ENCODE measurements at places on chromosomes 6 and 20.

DNA sequence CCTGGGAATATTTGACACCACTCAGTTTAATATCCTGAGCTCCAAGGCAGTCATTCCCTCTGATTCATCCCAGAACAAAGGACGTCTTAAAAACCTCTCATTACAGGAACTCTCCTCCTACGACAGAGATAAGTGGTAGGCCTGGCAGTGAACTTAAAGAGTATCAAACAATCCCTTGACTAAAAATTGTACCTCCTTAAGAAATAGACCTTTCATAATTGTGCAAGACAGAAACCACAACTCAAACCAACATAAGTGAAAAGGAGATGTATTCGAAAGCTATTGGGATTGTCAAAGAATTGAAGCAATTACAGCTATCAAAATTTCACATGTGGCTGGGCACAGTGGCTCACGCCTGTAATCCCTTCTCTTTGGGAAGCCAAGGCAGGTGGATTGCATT is 19.1 kb upstream of the BNIP5 start:
- no peak for DNase-seq

DNA sequence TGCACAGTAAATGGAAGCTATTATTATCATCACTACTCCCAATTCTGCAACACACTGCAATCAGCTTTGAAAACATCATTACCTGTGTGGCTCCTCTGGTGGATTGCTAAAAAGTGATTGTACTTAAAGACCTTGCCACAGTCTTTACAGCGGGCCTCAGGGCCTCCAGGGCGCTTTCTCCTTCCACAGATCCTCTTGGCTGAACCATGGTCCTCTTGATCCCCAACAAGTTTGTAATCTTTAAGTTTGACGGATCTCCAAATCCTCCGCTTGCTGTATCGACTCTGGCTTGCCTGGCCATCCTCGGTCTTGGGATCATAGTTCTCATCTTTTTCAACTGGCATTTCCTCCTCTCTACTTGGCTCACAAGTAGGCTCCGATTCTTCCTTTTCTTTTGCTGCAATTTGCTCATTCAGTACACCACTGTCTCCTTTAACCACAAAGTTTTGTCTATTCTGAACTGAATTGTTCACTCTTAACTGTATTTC is 2.0 kb downstream of the ZBTB24 start:
- DNase-seq, result no peak

DNA sequence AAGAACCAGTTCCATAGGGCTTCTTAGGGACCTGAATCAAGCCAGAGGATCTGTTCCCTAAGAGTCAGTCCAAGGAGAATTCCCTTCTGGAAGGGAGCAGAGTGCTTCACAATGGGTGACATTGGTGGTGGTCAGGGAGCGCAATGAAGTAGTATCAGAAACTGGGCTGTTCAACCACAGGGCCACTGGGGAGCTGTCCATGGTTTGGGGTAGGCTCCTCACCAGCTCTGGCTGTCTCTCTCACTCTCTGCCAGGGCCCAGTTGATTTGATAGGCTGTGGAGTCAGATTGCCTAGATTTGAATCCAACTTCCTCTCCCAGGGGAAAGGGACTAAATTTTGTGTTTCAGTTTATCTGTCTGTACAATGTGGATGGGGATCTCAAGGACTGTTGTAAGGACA is 36.7 kb upstream of the CHD6 start:
- DNase-seq, result no peak

DNA sequence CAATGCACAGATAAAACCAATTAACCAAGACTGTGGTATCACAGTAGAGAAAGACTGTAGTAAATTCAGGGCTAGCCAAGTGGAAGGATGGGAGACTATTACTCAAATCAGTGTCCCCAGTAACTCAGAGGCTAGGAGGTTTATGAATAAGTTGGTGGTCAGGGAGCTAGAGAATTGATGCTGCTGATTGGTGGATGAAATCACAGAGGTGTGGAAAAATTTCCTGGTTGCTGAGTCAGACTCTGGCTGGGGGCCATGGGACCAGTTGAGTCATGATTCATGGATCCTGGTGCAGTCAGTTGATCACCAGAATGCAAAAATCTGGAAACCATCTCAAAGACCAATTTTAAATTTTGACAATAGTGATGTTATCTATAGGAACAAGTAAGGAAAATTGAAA is 555.9 kb downstream of the C6orf118 start:
- DNase-seq, result no peak

GRCh38 chr6:18413381-18413780 is 26.2 kb downstream of the RNF144B start:
- DNase-seq, result no peak

DNA sequence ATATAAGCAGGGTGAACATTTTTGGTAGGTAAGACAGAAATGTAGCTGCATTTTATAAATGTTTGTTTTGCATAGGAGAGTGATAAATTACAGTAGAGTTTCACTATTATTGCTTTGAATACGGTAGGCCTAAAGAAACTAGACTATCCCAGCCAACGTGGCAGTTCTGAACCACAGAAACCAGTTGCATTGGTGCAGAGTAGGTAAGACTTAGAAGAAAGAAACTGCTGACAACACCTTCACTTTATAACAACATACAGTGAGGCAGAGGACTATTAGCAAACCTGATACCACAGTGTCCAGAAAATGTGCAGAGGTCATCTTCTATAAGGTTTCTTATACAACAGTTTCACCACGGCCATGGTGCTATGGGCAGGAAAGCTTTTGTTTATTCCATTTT is 566.1 kb downstream of the KIF16B start:
- DNase-seq, result no peak

GRCh38 chr6:45667300-45667699 is 289.6 kb upstream of the SUPT3H start:
- DNase-seq, result no peak

DNA sequence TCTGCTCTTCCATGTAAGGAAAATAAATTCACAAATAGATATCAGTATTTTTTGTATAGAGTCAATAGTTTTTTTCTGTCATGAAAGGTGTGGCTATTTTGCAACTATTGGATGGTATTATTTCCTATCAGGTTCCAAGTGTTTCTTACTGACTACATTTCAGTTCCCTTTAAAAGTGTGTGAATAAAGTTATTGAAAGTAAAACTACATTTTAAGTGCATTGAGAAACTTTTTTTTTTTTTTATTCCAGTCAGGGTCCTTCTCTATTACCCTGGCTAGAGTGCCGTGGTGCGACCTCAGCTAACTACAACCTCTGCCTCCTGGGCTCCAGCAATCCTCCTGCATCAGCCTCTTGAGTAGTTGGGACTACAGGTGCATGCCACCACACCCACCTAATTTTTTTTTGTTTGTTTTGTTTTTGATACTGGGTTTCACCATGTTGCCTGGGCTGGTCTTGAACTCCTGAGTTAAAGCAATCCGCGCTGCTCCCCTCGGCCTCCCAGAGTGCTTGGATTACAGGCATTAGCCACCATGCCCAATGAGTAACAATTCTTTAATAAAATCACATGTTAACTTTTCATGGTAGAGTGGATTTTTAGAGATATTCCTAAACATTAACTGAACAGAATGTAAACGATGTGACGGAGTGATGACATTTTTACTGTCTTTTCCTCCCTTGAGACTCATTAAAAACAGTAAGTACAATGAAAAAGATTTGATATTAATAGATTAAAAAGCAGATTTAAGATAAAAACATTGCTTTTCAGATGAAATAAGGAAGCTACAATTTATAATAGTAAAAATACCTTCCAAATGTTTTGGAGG is 69.7 kb upstream of the ADGRF4 start:
- no peak for DNase-seq

GRCh38 chr20:59363101-59363500 is 62.7 kb downstream of the EDN3 start:
- DNase-seq, result no peak

- DNase-seq, result no peak
These were observed 19.7 kb upstream of the GTSF1L start for GRCh38 chr20:43746344-43747137.

Measured in immature natural killer cell (primary cell).